Cerebellar cortex (tissue), 1 donor: ENCODE measurements at places on chromosomes 5 and 9.

GRCh38 chr5:111834926-111835599 lies 78.1 kb upstream of the NREP start:
- DNase-seq, result no peak

- DNase-seq, result no peak
Measured at GRCh38 chr5:30042677-30043076, 1150.8 kb upstream of the CDH6 start.

GRCh38 chr5:42858031-42858643 lies 46.4 kb upstream of the SELENOP start:
- DNase-seq, result peak; percentile 5

GRCh38 chr5:97142521-97143254 lies at the start of gene LIX1:
TSS of gene LIX1 (minus strand) at chr5:97142611. CDS start at chr5:97142576, 35 bp downstream.
- DNase-seq, result peak; percentile 53

GRCh38 chr9:4059437-4059836 lies 240.4 kb downstream of the GLIS3 start:
- DNase-seq, result no peak

DNA sequence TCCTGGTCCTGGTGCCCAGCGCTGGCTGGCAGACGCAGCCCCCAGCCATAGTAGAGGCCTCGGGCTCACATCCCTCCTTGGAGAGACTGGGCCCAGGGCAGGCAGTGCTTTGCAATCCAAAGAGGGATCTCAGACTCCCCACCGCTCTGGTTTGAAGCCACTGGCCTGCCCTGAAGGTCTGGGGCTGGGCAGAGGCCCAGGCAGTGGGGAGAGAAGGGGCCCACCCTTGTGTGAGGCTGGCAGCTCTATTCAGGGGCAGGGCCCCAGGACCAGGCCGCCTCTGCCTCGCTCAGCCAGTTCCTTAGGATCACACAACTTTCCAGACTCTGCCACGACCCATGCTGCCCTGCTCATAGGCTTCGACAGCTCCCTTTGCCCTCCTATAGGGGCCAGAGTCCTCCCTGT lies 10.7 kb upstream of the SEC16A start:
- DNase-seq, result peak; percentile 14

- DNase-seq, result no peak
Measured at GRCh38 chr9:91274949-91275492, 86.7 kb downstream of the AUH start.

- DNase-seq, result no peak
Measured at GRCh38 chr5:41264019-41264418, 50.7 kb upstream of the C6 start.

DNA sequence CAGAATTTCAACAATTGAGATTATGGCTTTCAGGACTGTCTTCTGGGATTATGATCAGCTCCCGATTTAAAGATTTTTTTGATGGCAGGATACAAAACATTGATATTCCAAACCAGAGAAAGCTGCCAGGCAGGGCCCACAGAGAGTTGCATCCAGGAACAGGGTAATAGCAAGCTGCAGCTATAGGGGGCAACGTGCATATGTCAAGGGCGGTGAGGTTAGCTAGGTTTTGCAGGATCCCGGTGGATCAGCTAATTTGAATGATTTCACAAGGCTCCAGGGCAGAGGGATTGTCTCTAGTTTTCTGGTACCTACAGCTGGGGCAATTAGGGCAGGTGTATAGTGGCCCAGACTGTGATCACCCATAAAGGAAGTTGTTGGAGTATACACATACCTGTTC lies 339.4 kb downstream of the CHSY3 start:
- no peak for DNase-seq

GRCh38 chr5:55222985-55223811 lies 3.9 kb downstream of the MCIDAS start:
- DNase-seq, result no peak

GRCh38 chr5:127417528-127417927 lies 99.9 kb upstream of the PRRC1 start:
- no peak for DNase-seq

DNA sequence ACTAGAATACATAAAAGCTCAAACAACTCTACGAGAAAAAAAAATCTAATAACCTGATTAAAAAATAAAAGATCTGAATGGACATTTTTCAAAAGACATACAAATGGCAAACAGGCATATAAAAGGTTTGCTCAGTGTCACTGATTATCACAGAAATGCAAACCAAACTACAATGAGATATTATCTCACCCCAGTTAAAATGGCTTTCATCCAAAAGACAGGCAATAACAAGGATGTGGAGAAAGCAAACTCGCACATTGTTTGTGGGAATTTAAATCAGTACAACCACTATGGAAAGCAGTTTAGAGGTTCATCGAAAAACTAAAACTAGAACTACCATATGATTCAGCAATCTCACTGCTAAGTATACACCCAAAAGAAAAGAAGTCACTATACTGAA lies 20.8 kb downstream of the UGT3A2 start:
- no peak for DNase-seq

DNA sequence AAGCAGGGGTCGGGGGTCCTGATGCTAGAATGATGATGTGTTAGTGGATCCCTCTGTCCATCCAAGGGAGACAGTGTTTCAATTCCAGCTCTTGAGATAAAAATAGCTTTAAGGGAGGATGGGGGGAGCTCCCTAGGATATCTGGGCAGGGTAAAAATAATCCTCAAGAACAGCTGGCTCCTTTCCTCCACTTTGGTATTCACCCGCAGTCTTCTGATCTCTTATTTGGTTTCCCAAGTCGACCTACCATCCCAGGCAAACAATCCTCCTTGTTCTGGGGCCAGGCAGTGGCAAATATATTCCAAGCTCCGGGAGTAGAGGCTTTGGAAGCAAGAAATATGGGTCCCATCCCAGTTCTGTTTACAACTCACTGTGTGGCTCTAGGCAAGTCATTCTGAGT lies 14.5 kb upstream of the COL27A1 start:
- no peak for DNase-seq

GRCh38 chr5:178180141-178180863 lies 6.9 kb downstream of the GMCL2 start:
- DNase-seq, result no peak

- no peak for DNase-seq
Measured at GRCh38 chr5:61965069-61965468, 340.9 kb upstream of the KIF2A start.

DNA sequence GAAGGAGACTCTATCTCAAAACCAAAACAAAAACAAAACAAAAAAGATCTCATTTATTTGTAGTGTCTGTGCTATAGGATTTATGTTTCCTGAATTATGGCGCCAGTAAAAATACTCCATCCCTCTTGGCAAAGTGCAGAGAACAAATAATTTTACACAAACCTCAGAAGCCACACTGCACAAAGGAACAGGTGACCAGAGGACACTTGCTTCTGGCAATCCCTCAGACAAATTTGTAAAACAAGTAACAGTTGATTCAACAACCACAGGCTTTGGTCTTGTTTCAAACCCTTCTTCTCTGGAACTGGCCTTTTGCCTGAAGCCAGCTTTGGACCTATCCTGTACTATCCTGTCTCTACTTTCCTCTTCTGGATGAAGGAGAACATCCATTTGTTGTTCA lies 502.1 kb downstream of the DMAC1 start:
- no peak for DNase-seq

- DNase-seq, result no peak
Measured at GRCh38 chr5:31459594-31459993, 72.3 kb downstream of the DROSHA start.

DNA sequence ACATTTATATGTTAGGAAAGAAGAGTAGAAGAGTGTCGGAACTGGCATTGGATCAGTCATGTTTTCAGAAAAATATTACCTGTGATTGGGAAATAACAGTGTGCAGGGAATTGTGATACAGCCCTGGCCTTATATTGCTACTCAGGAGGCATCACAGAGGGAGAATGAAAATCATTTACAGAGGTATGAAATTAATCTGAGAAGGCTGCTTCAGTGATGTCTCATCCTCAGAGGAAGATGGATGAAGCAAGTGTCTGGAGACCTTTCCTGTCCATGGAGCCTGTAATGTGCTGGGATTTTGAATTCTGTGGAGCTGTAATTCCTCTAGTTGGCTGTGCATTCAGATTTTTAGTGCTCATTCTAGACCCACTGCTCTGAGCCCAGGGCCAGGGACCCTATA lies 3.8 kb downstream of the ACTBL2 start:
- no peak for DNase-seq

DNA sequence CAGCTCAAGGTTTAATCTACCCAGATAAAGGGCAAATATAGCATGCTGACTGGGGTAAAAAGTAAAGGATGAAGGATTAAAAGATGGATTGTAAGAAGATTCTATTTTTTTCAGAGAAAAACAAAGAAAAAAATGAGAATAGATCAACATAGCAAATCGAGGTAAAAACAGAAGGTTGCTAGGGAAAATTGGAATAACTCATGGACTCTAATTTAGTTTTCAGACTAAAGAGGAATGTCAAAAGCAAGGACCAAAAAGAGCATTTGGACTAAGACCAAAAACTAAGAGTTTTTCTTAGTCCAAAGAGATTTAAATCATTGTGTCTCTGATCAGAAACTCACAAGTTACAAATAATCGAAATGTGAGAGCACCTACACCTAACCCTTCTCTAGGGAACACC lies 250.7 kb upstream of the PTPRD start:
- no peak for DNase-seq

DNA sequence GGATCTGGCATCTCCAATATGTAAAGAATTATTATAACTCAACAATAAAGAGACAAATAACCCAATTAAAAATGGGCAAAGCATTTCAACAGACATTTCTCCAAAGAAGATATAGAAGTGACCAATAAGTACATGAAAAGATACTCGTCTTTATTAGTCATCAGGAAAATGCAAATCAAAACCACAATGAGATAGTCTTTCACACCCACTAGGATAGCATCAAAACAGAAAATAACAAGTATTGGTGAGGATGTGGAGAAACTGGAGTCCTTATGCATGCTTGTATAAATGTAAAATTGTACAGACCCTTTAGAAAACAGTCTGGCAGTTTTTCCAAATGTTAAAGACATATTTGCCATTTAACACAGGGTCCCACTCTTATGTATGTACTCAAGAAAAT lies 39.1 kb upstream of the ITGA1 start:
- no peak for DNase-seq

DNA sequence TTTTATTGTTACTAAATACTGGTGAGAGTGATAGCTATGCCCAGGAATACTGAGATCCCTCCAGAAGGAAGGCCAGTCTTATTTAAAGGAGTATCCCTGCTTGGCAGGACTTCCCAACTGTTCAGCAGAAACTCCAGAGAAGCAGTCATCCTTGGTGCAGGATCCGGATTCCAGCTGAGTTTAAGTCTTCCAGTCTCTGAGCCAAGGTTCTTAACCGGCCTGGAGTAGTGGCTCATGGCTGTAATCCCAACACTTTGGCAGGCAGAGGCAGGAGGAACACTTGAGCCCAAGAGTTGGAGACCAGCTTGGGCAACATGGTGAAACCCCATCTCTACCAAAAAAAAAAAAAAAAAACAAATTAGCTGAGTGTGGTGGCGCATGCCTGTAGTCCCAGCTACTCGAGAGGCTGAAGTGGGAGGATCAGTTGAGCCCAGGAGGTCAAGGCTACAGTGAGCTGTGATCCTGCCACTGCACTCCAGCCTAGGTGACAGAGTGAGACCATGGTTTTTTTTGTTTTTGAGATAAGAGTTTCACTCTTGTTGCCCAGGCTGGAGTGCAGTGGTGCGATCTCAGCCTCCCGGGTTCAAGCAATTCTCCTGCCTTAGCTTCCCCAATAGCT lies 7.6 kb downstream of the NAIF1 start:
- DNase-seq, result no peak

GRCh38 chr9:89683626-89684025 lies 78.8 kb downstream of the GADD45G start:
- no peak for DNase-seq

DNA sequence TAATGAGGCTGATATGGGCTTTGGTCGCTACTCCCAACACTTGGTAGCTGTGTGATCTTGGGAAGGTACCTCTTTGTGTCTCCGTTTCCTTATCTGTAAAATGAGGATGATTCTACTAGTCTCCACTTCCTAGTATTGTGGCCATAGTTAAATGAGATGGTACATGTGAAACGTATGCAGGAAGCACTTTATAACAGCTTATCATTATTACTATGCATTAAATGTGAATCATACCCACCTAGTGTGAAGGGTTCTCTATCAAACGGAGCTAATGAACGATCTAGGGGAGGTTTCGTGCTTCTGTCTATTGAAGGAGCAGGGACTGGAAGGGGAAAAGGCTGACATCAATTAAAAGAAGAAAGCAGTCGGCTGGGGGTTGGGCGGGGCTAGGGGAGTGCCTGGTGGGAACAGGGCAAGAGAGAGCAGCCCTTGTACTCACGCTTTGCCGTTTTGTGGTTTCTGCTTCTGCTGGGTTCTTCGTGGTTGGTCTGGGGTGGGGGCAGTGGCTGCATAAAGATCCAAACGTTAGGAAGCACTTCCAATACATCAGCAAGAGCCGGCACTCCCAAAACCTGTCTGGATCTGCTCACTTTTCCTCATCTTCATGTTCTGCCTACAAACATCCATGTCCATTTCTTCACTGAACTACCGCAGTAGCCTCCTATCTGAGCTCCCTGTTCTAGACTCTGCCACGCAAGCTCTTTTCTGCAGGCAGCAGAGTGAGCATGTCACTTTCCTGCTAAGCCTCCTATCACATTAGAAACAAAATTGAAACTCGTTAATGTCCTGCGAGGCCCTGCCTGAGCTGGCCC lies 30.8 kb downstream of the LCP2 start:
- no peak for DNase-seq

DNA sequence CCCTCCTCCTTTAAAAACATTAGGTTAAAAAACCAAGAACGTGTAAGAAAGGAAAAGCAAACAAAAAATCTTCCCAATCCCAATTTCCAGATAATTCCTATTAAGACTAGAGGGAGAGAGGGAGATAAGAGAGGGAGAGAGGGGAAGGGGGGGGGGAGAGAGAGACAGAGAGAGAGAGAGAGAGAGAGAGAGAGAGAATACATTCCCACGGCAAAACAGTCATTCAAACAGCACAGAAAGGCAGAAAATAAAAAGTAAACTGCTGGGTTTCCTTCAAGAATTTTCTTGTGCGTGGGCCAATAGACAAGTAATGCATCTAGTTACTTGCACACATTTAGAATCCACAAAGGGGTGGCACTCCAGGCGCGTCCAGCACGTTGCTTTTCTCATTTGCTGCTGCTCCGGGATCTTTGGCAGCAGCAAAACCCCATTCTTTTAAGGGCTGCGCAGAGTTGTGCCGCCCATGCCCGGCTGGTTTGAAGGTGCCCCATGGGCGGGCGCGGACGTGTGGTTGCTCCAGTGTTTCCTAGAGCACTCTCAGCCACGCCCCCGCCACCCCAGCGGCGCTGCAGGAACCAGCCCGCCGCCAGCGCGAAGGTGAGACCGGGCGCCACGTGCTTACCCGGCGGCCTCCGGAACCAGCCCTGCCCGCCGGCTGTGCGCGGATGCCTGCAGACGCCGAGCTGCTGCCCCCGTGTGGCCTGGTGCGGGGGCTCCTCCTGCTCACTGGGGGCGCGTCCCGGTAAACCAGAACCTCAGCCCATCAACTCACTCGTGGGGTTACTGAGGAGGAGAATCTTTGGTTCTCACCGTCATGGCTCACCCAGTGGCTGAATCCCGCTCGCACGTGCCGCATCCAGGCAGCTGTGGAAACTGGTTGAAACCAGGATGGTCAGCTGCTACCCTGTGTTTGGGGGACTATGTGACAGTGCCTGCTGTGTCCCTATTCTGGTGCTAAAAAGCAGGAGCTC lies 44.6 kb downstream of the STC2 start:
- DNase-seq, result peak; percentile 29
